Type B pancreatic cell (in vitro differentiated cells): ENCODE measurements at places on chromosomes 5 and 9.

- H3K4me3 ChIP-seq: no peak overlapping the region
- H3K27me3 ChIP-seq: no peaks in the 10 kb centered on the region
- DNase-seq: no peak
- no peaks in the 10 kb centered on the region for H3K36me3 ChIP-seq
Observed at GRCh38 chr9:90927496-90927895, 125.9 kb downstream of the SYK start.

DNA sequence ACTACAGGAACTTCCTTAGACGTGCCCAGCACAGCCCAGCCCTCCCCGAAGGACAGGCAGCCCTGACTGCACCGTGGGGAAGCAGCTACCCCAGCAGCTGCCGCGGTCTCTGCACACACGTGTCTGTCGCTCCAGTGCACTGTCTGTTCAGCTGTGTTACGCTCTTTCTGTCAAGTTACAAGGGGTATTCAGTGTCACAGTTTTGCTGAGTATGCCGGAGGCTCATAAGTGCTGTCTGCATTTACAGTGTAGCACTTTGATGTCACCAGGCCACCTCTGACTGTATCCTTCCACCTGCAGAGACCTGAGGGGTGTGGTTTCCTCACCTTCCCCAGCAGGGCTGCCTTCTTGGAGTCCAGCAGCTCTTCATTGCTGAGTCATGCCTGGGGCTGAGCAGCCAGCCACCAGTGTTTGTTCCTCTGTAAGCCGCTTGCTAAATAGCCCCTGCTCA, 126.8 kb downstream of the EHMT1 start:
- DNase-seq: no peak
- H3K36me3 ChIP-seq: peaks cover 12% of the 10 kb centered on the region
- H3K27me3 ChIP-seq: no peaks in the 10 kb centered on the region
- H3K4me1 ChIP-seq: peaks cover under 1% of the 10 kb centered on the region
- H3K4me3 ChIP-seq: no peak overlapping the region

- H3K27me3 ChIP-seq: no peaks in the 10 kb centered on the region
- H3K4me1 ChIP-seq: peaks cover 11% of the 10 kb centered on the region
- no peak overlapping the region for H3K4me3 ChIP-seq
- H3K27ac ChIP-seq: no peak overlapping the region
- peaks cover 6% of the 10 kb centered on the region for H3K36me3 ChIP-seq
Observed at GRCh38 chr9:8570776-8571175, 771.2 kb upstream of the DMAC1 start.

GRCh38 chr9:92094655-92095054, 20.6 kb downstream of the SPTLC1 start:
- H3K4me1 ChIP-seq: no peaks in the 10 kb centered on the region
- H3K36me3 ChIP-seq: peaks cover 32% of the 10 kb centered on the region
- no peaks in the 10 kb centered on the region for H3K27me3 ChIP-seq
- no peak overlapping the region for H3K4me3 ChIP-seq
- DNase-seq: no peak

GRCh38 chr5:160837211-160837610, 14.8 kb downstream of the ATP10B start:
- H3K4me3 ChIP-seq: no peak overlapping the region
- H3K27me3 ChIP-seq: no peaks in the 10 kb centered on the region
- H3K27ac ChIP-seq: no peak overlapping the region
- H3K36me3 ChIP-seq: no peaks in the 10 kb centered on the region
- DNase-seq: no peak

DNA sequence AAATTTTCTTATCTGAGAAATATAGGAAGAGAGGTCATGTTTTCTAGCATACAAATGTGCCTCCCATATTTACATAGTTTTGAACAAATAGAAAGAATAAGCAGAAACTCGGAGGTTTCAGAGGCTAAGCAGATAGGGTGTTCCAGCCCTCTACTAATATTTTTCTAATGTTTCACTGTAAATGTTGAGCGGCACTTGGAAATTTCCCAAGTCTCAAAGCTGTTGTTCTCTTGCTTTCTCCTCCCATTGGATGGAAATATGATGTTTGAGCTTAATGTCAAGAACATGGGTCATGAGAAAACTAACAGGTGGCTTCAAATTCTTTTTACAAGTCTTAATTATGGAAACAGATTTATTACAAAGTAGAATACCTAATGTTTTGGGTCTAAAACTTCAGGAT, 5.1 kb downstream of the SPINK1 start:
- H3K27ac ChIP-seq: no peak overlapping the region
- DNase-seq: no peak

DNA sequence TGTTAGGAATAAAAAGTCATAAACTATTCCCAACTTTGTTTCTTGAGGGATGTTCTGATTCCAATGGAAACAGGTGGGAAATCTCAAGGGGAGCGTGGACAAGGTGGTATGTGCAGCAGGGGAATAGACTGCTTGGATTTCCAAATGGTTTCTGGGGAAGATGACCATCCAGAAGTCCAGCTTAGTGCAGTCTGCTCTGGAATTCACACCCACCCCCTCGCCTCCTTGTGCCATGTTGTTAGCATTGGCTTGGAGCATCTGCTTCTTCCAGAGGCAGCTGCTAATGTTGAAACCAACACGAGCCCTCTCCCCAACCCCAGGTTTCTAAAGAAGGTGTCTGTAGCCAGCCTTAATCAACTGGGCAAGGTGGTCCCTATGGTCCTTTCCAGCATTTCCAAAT, 90.9 kb downstream of the PDE6A start:
- H3K36me3 ChIP-seq: no peaks in the 10 kb centered on the region
- H3K27ac ChIP-seq: no peak overlapping the region
- H3K4me1 ChIP-seq: peaks cover 11% of the 10 kb centered on the region
- DNase-seq: no peak
- no peak overlapping the region for H3K4me3 ChIP-seq

GRCh38 chr9:37550781-37551180, 25.4 kb downstream of the FBXO10 start:
- peaks cover 4% of the 10 kb centered on the region for H3K36me3 ChIP-seq
- no peaks in the 10 kb centered on the region for H3K27me3 ChIP-seq
- H3K27ac ChIP-seq: no peak overlapping the region
- no peaks in the 10 kb centered on the region for H3K4me1 ChIP-seq
- DNase-seq: no peak

DNA sequence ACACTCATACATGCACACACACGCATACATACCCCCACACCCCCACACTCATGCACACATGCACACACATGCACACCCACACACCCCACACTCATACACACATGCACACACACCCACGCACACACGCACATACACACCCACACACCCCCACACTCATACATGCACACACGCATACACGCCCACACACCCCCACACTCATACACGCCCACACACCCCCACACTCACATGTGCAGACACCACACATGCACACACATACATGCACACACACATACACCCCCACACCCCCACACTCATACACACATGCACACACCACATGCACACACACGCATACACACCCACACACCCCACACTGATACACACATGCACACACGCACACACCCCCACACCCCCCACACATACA, 118.3 kb downstream of the COL5A1 start:
- H3K4me1 ChIP-seq: no peaks in the 10 kb centered on the region
- H3K27ac ChIP-seq: no peak overlapping the region
- H3K27me3 ChIP-seq: peaks cover 4% of the 10 kb centered on the region
- H3K4me3 ChIP-seq: no peak overlapping the region
- no peak for DNase-seq

DNA sequence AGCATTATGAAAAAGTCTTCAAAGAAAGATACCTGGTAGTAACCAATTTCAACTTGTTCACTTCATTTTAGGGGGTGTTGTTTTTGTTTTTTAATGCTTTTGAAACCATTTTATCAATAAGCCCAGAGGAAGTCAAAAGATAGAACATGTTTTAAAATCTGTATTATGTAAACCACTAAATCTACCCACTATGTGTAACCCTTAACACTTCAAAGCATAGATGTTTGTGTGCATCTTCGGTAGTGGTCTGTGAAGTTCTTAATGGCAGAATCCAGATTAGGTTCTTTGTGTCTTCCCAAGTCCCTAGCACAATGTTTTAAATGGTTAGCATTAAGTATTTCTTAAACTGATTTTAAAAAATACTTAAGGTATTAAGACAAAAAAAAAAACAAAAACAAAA, 6.3 kb downstream of the PLAA start:
- no peaks in the 10 kb centered on the region for H3K27me3 ChIP-seq
- peaks cover 31% of the 10 kb centered on the region for H3K36me3 ChIP-seq
- no peak for DNase-seq
- H3K27ac ChIP-seq: no peak overlapping the region

GRCh38 chr9:29203244-29203930, 1630.1 kb upstream of the C9orf72 start:
- no peak overlapping the region for H3K27ac ChIP-seq
- no peak overlapping the region for H3K4me3 ChIP-seq
- DNase-seq: no peak
- H3K4me1 ChIP-seq: no peaks in the 10 kb centered on the region
- H3K27me3 ChIP-seq: no peaks in the 10 kb centered on the region

GRCh38 chr5:159353661-159354252, 23.5 kb upstream of the IL12B start:
- H3K4me1 ChIP-seq: no peaks in the 10 kb centered on the region
- H3K27me3 ChIP-seq: peaks cover 18% of the 10 kb centered on the region
- no peak overlapping the region for H3K4me3 ChIP-seq
- H3K27ac ChIP-seq: no peak overlapping the region
- no peak for DNase-seq

DNA sequence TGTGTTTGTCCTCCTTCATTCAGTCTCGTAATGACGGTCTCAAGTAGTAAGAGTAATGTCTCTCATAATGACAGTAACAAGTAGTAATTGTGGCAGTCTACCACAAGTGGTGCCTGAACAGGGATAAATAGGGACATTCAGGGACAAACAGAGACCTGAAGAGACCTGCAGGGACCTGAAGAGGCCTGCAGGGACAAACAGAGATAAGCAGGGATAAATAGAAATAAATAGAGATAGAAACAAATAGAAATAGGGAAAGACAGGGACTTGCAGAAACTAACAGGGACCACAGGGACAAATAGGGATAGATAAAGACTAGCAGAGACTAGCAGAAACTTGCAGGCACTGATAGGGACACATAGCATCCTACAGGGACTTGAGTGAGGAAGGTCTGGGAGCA, 7.9 kb downstream of the UGT3A2 start:
- no peak overlapping the region for H3K4me3 ChIP-seq
- DNase-seq: no peak
- H3K27me3 ChIP-seq: peaks cover 7% of the 10 kb centered on the region
- H3K4me1 ChIP-seq: peaks cover 3% of the 10 kb centered on the region
- no peaks in the 10 kb centered on the region for H3K36me3 ChIP-seq

DNA sequence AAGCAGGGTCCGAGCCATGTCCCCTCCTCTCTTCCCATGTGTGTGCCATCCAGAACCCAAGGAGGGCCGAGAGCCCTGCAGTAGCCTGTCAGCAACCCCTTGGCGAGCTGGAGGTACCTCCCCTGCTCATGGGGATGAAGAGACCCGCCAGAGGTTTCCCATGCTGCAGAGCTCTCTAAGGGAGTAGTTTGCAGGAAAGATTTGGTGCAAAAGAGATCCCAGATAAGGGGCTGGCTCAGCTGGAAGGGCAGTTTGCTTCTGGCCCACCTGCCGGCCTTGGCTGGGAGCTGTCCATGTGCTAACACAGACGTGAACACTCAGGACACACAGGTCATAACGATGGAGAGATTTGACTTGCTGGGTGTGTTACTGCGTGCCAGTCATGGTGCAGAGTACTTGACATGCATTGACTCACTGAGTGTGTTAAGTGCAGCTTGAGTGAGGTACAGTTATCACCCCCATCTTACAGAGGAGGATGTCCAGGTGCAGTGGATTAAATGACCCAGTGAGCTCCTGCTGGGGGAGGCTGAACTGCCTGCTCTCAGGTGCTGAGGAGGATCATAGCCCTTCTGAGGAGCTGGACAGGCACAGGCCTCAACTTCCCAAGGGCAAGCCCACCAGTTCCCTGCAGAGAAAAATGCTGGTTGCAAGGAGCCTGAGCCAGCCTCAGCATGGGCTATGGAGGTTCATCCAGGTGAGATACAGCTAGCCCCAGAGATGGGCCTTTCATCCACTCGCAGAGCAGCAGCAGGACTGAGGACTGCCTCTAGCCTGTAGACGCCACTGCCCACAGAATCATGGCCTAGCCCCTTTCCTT, 6.3 kb upstream of the SLC25A48 start:
- H3K27me3 ChIP-seq: peaks cover 75% of the 10 kb centered on the region
- H3K4me1 ChIP-seq: peaks cover 11% of the 10 kb centered on the region
- no peak overlapping the region for H3K27ac ChIP-seq
- H3K4me3 ChIP-seq: no peak overlapping the region
- no peaks in the 10 kb centered on the region for H3K36me3 ChIP-seq

- no peaks in the 10 kb centered on the region for H3K4me1 ChIP-seq
- H3K36me3 ChIP-seq: no peaks in the 10 kb centered on the region
- H3K27me3 ChIP-seq: peaks cover 23% of the 10 kb centered on the region
- H3K27ac ChIP-seq: peak overlapping the region; percentile 71
- DNase-seq: no peak
- no peak overlapping the region for H3K4me3 ChIP-seq
Observed at GRCh38 chr5:1962619-1963355, 80.1 kb upstream of the IRX4 start.

DNA sequence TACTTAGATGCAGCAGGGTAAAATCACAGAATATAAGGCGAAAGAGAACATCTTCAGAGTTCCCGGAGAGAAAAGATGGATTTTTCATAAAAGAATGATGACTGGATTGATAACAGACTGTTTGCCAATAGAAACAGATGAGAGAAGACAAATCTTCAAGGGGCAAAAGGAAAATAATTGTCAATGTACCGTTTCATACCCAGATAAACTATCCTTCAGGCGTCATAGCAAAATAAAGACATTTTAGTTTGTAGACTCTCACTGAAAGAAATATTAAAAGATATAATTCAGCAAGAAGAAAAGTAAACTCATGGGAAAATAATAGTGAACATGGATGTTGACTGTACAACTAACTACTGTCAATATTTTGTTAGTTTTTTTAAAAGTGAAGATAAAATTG, 174.2 kb downstream of the CRB2 start:
- no peak overlapping the region for H3K27ac ChIP-seq
- no peak overlapping the region for H3K4me3 ChIP-seq
- DNase-seq: no peak
- peaks cover 7% of the 10 kb centered on the region for H3K36me3 ChIP-seq
- H3K4me1 ChIP-seq: no peaks in the 10 kb centered on the region

DNA sequence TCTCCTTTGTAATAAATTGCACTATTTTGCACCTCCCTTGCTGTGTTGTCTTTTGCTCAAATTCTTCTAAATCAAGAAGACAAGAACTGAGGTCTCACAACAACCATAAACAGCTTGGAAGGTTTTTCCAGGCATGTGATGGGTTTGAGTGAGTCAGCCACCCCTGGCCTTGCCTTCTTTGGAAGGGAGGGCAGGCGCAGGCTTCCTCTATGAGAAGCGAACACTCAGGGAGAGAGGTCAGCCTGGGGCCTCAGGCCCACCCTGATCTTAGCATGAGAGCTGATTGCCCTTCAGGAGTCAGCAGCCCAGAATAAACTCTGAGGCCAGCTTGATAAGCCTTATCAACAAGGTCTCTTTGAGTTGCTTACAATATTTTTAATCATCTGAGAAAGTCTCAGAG, 31.6 kb downstream of the S1PR3 start:
- H3K4me3 ChIP-seq: no peak overlapping the region
- no peaks in the 10 kb centered on the region for H3K27me3 ChIP-seq
- DNase-seq: no peak
- H3K27ac ChIP-seq: peak overlapping the region; percentile 91
- H3K4me1 ChIP-seq: peaks cover 28% of the 10 kb centered on the region
- H3K36me3 ChIP-seq: no peaks in the 10 kb centered on the region

GRCh38 chr5:113252066-113252465, 182.7 kb downstream of the TSSK1B start:
- H3K4me3 ChIP-seq: no peak overlapping the region
- peaks cover 12% of the 10 kb centered on the region for H3K36me3 ChIP-seq
- no peaks in the 10 kb centered on the region for H3K27me3 ChIP-seq
- DNase-seq: no peak
